ENCODE measurements at places on chromosomes 12 and 14.

- no peak for DNase-seq
These were observed 706 bp upstream of the DIO2 start for GRCh38 chr14:80212023-80212397.

DNA sequence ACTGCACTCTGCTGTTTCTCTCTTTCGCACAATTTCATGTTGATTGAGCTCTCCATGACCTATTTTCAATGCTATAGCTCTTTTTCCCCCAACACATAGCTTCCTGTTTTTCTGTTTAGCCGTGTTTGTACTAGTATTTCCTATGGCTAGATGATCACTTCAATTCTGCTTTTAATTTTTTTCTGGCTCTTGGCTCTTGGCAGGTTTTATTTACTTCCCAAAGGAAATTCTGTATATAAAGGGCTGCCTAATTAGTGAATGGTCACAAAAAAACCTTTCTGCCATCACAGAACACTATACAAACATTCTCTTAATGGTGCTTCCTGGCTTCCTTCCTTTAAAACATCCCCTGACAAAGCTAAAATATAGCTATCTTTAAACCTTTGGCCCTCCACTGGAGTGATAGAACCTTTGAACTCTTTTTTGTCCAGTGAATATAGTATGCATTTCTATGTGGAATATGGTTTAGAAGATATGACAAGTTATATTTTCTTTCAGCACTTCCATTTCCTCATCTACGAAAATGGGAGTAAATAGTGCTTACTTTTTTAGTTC is 88.2 kb downstream of the RASSF9 start:
- DNase-seq, result no peak

DNA sequence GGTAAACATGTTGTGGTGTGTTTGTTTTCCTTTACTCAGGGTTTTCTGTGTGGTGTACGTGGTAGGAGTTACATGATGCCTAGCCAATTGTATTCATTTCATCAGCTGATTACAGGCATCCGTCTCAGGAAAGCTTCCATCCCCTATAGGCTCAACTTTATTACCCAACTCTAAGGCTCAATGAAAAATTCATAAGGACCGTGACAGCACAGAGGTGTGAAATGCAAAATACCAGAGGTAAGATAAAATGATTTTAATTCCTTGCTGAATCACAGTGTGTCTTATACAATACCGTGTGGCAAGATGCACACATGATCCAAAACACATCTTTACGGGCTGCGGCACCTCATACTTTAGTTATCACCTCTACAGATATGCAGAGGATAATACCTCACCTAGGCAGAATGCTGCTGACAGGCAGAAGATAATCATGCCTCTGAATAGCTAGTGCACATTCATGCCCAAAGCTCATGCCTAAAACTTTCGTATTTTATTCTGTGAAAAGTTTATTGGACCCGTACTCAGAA is 87.2 kb upstream of the DIO2 start:
- DNase-seq, result no peak

- no peak for DNase-seq
These were observed 17.3 kb upstream of the TMPRSS12 start for GRCh38 chr12:50825372-50825838.

- no peak for DNase-seq
These were observed 7.7 kb upstream of the ATXN2 start for GRCh38 chr12:111606767-111607230.

- no peak for DNase-seq
These were observed 28.6 kb upstream of the ADAM20 start for GRCh38 chr14:70563417-70563816.

GRCh38 chr12:100061814-100062213 is 77.1 kb upstream of the ANKS1B start:
- no peak for DNase-seq

DNA sequence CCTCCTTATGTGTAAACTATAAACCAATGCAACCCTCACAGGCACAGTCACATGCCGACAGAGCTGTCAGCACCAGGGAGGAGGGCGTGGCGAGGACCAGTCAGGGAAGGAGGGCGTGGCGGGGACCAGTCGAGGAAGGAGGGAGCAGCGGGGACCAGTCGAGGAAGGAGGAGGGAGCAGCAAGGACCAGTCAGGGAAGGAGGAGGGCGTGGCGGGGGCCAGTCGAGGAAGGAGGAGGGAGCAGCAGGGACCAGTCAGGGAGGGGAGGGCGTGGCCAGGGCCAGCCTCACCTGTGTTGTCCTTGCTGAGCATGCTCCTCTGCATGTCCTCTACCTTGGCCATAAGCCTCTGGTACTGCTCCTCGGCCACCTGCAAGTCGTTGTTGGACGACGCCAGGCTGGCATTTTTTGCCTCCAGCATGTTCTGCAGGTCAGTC is 24.2 kb downstream of the GOLGA3 start:
- no peak for DNase-seq

DNA sequence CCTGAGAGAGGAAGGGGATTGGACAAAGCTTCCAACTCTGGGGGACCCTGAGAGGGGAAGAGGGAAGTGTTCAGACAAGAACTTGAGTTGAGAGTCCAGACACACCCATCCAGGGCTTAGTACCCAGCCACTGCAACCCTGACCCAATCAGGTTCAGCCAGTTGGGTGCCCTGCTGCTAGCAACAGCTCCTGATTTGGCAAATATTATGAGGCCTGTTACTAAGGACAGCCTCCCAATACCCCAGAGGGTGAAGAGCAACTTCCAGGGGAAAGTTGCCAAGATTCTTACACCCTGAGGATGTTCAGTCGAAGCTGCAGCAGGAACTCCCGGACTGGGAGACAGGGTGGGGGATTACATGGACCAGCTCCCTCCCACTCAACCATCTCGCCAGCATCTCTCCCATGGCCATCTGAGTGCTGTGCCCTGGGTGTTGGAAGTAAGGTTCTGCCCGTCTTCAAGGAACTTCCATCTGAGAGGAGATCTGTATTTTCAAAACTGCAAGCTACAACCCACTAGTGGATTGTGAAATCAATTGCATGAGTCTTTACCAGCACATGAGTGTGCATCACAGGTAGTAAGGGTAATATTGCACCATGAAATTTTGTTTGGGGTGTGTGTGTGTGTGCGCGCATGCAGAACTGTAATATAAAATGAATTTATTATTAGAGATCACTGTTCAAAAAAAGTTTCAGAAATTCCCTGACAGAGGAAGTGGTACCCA is 11.5 kb upstream of the KRT78 start:
- no peak for DNase-seq

- no peak for DNase-seq
These were observed 40.3 kb upstream of the SLC24A4 start for GRCh38 chr14:92282669-92283068.

DNA sequence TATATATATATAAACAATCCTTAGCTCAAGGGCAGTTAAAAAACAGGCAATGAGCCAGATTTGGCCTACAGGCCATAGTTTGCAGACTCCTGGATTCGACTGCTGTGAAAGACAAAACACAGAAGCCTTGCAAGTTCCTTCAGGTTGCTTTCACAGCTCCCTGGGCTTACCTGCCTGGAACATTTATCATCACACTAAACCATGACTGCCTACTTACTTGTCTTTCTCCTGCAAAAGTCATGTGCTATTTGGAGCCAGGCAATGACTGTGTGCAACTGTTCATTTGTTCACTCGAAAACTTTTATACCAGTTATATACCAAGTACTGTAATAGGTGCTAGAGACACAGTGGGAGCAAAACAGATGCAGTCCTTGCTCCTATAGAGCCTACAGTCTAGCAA is 2.2 kb upstream of the RPS6KA5 start:
- DNase-seq, result no peak

DNA sequence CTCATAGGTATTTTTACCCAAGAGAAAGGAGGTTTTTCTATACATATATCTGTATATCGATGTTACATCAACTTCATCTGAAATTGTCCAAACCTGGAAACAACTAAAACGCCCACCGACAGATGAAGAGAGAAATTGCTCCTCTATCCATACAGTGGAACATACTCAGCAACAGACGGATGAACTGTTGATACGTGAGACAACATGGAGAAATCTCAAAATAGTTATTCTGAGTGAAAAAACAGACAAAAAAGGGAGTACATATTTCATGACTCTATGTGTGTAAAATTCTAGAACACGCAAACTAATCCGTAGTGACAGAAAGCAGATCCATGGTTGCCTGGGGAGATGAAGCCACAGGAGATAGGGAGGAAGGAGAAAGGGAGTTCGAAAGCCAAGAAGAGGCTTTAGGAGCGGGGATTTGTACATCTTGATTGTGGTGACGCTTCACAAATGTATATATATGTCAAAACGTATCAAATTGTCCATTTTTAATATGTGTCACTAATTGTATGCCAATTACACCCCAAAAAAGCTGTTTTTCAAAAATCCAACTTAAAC is 37.6 kb upstream of the C14orf180 start:
- no peak for DNase-seq

GRCh38 chr12:3043406-3043805 is 33.8 kb upstream of the TSPAN9 start:
- DNase-seq, result no peak

DNA sequence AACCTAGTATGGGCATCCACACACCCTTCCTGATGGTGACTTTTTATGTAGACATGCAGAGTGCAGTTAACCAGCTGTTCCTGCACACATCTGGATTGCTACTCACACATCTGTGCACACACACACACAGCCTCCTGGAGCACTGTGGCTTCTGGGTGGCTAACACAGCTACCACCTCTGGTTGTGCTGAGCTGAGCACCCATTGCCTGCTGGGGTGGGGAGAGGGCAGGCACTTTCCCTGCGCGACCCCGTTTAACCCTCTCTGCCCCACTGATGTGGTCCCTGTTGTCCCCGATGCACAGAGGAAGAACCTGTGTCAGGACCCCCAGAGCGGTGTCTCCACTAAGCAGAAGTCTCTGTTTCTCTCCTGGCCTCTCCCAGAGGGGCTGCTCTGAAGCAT is 14.4 kb upstream of the SERPINA3 start:
- no peak for DNase-seq

- DNase-seq, result no peak
These were observed 123.6 kb downstream of the SCARB1 start for GRCh38 chr12:124739953-124740561.

GRCh38 chr12:13372386-13372785 is 175.9 kb downstream of the EMP1 start:
- DNase-seq, result no peak

DNA sequence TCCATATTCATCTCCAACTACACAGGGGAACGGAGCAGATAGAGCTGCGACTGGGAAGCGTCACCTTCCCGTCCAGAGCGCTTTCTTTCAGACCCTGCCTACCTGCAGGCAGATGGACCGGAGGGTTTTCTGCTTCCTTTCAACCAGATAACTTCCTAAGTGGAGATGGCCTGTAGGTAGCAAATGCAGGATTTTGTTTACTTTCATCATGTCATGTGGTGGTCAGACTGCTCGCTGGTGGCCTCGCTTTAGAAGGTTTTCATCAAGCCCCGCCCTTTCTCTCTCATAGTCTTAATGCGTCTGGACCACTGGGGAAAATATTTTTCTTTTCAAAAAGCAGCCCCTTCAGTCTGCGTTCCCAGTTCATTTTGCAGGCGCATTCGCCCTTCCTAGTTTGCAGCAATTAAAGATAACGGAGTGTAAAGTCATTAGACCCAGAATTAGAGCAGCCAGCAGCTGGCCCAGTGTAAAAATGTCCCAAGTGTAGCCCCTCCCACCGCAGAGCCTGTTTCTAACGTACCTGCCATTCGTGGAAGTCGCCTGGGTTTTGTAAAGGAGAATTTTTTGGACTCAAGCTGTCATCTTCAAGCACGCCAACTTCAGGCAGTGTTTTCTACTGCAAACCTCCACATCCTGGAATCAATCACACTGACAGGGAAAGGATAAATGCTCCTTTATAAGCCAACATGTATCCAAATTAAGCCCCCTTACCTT is 68.9 kb downstream of the TESC start:
- no peak for DNase-seq

GRCh38 chr12:95857156-95857555 is 1.6 kb upstream of the SNRPF start:
- DNase-seq, result no peak

DNA sequence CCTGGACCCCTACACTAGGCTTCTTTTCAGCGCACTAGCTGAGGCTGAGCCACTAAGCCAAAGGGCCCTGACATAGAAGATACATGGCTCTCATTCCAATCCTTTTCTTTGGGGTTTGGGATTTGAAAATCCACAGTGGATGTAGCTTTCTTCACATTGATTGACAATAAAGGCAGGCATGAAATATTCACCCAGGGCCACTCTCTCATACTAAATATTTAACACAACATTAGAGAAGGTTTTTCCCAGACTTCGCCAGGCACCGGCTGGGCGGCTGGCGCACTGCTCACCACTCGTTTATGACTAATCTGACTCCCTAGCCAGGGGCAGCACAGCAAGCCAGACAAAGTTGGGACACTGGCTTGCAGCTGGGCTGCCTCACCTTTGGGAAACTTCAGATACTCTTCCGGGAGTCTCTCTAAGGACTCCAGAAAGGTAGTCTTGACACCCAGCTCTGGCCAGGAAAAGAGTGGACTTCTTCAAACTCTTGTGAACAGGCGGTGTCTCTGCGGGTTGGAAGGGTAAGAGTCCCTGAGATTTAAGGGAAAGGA is 699 bp upstream of the HOXC11 start:
- DNase-seq, result no peak

GRCh38 chr12:85484387-85484786 is 204.4 kb downstream of the ALX1 start:
- DNase-seq, result no peak

- DNase-seq, result no peak
These were observed 2.3 kb downstream of the KLRG1 start for GRCh38 chr12:8991371-8992345.

DNA sequence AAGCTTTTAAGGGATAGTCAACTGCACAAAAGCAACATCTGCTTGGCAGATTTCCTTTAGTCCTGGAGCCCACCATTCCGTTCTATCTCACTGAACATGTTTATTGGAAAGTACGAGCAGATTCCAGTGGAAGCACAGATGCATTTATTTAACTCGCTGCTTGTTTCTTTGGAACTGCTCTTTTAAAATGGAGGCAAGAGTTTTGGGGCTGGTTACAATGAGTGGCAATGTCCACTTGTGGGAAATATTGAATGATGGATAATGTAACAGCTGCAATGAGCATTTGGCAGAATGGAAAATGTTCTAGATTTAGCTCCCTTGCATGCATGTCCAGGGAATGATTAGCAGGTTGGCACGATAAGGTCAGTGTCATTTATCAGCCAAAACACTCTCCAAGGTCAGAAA is 163.0 kb downstream of the ATP23 start:
- DNase-seq, result no peak

DNA sequence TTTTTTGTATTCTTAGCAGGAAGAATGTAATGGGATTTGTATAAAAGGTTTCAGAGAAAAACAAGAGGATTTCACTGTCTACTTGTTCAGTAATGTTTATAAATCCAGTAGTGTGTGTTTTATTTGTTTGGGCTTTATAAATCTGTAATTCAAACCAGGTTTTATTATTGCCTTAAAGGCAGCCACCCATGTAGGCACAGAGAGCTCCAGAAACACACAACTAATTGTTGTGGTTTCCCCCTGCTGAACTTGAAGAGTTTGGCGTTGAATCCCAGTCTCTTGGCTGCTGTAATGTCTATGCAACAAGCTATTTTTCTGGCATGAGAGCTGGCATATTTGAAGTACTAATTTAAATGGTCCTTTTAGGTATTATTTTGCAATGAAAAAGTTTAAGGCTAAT is 63.4 kb upstream of the SLCO1C1 start:
- DNase-seq, result no peak

GRCh38 chr12:13362260-13362841 is 165.8 kb downstream of the EMP1 start:
- no peak for DNase-seq

All from naive thymus-derived CD8-positive, alpha-beta T cell (primary cell).